ENCODE measurements at places on chromosomes 6 and 20. TPM values are rescaled to one million over a fixed set of nuclear protein-coding genes. Genes with fewer than 3 reads are reported as not detected.

The CRISP2 gene
- not detected for total RNA-seq

The ASIP gene
- not detected for total RNA-seq

The LY86 gene
- 10.9 TPM for total RNA-seq

The GTF2H4 gene
- total RNA-seq = 22.2 TPM

The CALHM5 gene
- 1.8 TPM for total RNA-seq

The POM121L2 gene
- total RNA-seq = not detected

The VSX1 gene
- not detected for total RNA-seq

The RAB32 gene
- 45.8 TPM for total RNA-seq

The ADTRP gene
- not detected for total RNA-seq

The TMC2 gene
- total RNA-seq = 0.32 TPM

The NKAIN4 gene
- not detected for total RNA-seq

The ARFGEF2 gene
- total RNA-seq = 34.7 TPM

The SRXN1 gene
- 51.2 TPM for total RNA-seq

The OXT gene
- not detected for total RNA-seq

The SNRPB2 gene
- total RNA-seq = 23.0 TPM

The SAPCD1 gene
- not detected for total RNA-seq

The COL9A1 gene
- not detected for total RNA-seq

The PHACTR1 gene
- 16.7 TPM for total RNA-seq

The KIF25 gene
- not detected for total RNA-seq

The TNXB gene
- total RNA-seq = 132 TPM

The APOM gene
- 2.5 TPM for total RNA-seq

The GPR6 gene
- total RNA-seq = not detected

The GPX5 gene
- not detected for total RNA-seq

The SLC2A10 gene
- total RNA-seq = 16.7 TPM

The VWA7 gene
- not detected for total RNA-seq

The RAET1G gene
- total RNA-seq = 19.5 TPM

The CLPSL2 gene
- total RNA-seq = not detected

The TENT5A gene
- 33.9 TPM for total RNA-seq

The WFDC12 gene
- not detected for total RNA-seq

The C6orf163 gene
- total RNA-seq = 2.0 TPM

The SNAP91 gene
- total RNA-seq = 1.6 TPM

The RING1 gene
- 15.2 TPM for total RNA-seq

The KHDC1L gene
- not detected for total RNA-seq

The MDFI gene
- total RNA-seq = 24.3 TPM

The SLC4A11 gene
- 1.1 TPM for total RNA-seq

The HLA-DOA gene
- total RNA-seq = 3.0 TPM

The RIMS1 gene
- total RNA-seq = 1.8 TPM

The FAM135A gene
- total RNA-seq = 20.5 TPM

The RBPJL gene
- not detected for total RNA-seq

The PRDM13 gene
- not detected for total RNA-seq

The LY6G5B gene
- total RNA-seq = 7.4 TPM

The NKAPL gene
- 4.4 TPM for total RNA-seq

The METTL24 gene
- 2.4 TPM for total RNA-seq

Measured in omental fat pad (tissue), 4 donors.